Large intestine (tissue), 12 donors: ENCODE measurements at places on chromosomes 3 and 15. TPM values are rescaled to one million over a fixed set of nuclear protein-coding genes. Genes with fewer than 3 reads are reported as not detected.

- DNase-seq: no peak
Measured at GRCh38 chr3:4019501-4019900, 220.3 kb downstream of the LRRN1 start.

The GOLGA8J gene
- polyA plus RNA-seq: 0.19 TPM

DNA sequence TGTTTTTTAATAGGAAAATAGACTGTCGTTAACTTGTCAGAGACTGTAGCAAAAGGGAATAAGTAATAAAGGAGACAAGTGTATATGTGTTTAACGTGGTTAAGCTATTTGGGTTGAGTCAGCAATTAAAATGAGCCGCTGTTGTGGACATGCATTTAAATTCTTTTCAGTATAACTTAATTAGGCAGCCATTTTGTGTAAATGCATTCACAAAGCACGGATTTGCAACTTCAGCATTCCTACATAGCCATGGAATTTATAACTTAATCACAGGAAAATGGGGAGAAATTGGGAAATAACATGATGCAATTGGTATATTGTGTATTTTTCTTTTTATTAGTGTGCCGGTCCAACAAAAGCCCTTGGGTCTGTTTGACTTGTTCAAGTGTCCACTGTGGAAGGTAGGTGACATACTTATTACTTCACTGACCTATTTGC, 27.9 kb downstream of the USP3 start:
- no peak for DNase-seq

The DAZL gene
- polyA plus RNA-seq: not detected

DNA sequence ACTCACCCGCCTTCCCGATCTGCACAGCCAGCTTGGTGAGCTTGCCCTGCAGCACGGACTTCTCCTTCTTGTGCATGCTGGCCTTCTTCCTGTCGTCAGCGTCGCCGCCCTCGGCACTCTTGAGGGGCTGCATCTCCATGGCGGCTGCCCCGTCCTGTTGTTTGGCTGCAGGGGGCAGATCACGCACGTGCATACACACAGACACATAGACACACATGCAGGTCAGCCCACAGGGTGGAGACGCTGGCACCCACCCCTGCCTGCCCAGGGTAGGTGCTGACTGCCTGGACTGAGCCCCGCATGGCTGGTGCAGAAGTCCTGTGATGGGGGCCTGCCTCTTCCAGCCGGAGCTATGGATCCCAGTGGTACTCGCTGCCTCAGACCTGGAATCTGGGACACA, 57.3 kb upstream of the SEC13 start:
- no peak for DNase-seq

DNA sequence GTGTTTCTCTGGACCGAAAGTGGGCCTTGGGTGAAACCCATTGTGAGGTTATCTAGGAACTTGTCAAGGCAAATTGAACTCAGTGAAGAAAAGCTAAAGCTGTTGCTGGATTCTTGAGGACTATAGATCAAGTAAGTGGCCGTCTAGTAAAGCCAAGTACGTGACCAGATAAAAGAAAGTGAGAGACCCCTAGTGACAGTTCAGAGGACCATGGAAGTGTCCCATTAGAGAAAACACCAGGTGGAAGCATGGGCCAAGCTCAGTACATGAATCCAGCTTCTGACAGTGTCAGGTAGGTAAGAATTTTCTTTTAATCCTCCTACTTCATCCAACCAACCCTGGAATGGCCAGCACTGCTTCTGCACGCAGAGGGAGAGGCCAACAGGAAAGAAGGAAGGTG, 349.3 kb upstream of the RGMA start:
- DNase-seq: no peak

The ITIH1 gene
- 1.6 TPM for polyA plus RNA-seq

- DNase-seq: no peak
Measured at GRCh38 chr3:55297706-55298105, 189.4 kb downstream of the WNT5A start.

The RBP2 gene
- polyA plus RNA-seq: 2,966 TPM

GRCh38 chr3:89180334-89180733, 72.9 kb downstream of the EPHA3 start:
- no peak for DNase-seq

The SATB1 gene
- 27.2 TPM for polyA plus RNA-seq

DNA sequence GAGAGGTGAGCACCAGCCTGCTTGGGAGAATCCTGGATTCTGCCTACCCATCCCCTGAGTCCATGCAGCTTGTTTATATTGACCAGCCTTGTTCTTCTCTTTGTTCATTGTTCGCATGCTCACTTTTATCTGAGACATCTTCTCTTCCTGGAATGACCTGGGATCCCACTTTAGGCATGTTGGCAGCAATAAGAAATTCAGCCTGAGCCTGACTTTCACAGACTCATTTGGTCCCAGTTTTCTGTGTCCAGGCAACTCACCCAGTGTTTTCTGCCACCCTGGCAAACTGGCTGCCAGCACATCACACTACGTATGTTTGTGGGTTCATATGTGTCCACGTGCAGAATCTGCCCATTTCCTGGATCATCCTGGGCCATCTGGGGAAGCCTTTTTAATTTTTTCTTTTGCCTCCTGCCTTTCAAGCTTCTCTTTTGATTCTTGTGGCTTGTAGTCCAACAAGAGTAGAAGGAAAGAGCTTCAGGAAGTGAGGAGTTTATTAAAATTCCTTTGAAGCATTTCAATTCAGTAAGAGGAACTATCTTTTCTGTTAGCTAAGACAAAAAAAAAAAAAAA, 199.9 kb downstream of the FNDC3B start:
- no peak for DNase-seq
